ENCODE measurements at places on chromosomes 2 and 18.

GRCh38 chr2:96315400-96316071 is 9.6 kb upstream of the ITPRIPL1 start:
- DNase-seq, result no peak

DNA sequence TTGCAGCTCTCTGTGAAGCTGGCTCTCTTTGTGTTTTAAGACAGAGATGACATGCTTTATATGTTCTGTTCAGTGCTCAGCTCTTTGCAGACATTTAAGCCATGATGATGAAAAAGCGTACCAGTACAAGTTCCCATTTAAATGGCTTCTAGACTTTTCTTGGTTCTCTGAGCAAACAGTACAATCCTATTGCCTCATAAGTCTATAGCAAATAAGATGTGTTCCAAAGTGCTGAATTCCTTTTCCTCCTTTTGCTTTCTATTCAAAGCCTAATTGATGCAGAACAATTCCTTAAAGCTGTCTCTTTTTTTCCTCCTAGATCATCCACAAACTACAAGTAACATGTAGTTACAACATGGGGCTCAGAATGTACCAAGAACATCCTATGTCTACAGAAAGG is 168.8 kb upstream of the SPATS2L start:
- no peak for DNase-seq

- DNase-seq, result peak; percentile 53
Observed at GRCh38 chr18:57434536-57435494, at the start of gene ONECUT2. Gene ONECUT2, plus strand, starts transcription at chr18:57435374. Its CDS starts 343 bp downstream, at chr18:57435717.

DNA sequence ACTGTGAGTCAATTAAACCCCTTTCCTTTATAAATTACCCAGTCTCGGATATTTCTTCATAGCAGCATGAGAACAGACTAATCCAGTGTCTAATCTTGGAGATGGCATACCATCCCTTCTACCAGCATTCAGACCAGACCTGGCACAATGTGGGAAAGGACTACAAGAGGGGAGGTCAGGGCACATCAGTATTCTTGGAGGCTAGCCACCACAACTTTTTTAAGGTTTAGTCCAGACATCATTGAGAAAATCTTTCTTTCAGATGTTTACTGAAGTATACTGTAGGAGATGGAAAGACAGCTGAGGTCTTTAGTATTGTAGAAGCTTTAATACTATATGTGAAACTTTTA is 4.0 kb downstream of the RALB start:
- DNase-seq, result no peak

GRCh38 chr18:48938827-48939204 is 11.9 kb downstream of the SMAD7 start:
- DNase-seq, result no peak

DNA sequence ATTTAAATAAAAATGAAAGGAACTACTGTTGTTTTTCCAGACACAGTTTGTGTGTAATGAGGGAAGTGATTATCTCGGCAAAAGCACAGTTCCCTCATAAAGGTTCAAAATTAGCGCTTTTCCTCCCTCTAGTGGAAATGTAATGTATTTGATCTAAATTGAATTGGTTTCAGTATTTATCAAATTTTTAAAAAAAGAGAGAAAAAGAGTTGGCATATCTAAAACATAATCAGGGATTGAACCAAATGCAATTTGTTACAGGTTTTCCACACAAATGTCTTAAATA is 37.5 kb downstream of the CMPK2 start:
- no peak for DNase-seq

- DNase-seq, result no peak
Observed at GRCh38 chr18:74172697-74173433, 24.5 kb downstream of the TIMM21 start.

- no peak for DNase-seq
Observed at GRCh38 chr2:24969784-24970183, 2.0 kb downstream of the DNAJC27 start.

DNA sequence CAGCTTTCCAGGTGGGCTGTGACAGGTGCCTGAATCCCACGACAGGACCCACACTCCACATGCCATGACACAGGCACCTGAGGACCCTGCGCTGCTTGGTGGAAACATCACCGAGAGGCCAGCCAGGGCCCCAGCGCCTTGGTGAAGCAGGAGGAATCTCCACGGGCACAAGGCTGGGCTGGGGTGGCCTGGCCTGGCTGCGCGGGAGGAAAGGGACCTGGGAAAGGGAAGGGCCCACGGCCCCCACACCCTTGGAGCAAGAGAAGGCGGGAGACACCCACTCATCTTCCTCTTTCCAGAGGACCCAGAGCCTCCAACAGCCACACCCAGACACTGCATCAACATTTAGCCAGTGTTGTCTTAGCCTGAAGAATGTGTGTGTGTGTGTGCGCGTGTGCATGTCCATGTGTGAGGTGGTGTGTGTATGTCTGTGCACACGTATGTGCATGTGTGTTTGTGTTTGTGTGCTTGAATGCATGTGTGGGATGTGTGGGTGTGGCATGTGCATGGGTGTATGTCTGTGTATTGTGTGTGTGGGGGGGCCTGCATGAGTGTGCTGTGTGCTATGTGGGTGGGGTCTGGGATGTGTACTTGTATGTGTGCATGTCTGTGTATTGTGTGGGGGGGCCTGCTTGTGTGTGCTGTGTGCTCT is 6.3 kb upstream of the OTOS start:
- no peak for DNase-seq
